ENCODE measurements at places on chromosomes 6 and 20. TPM values are rescaled to one million over a fixed set of nuclear protein-coding genes. Genes with fewer than 3 reads are reported as not detected.

SYNGAP1 gene
- 35.1 TPM for total RNA-seq

KHDC1L gene
- not detected for total RNA-seq

OXT gene
- total RNA-seq: not detected

CDH4 gene
- total RNA-seq: 0.10 TPM

MLN gene
- total RNA-seq: not detected

PDYN gene
- total RNA-seq: not detected

EFCAB8 gene
- 0.45 TPM for total RNA-seq

UTRN gene
- 35.3 TPM for total RNA-seq
